ENCODE measurements at places on chromosomes 12 and 14.

DNA sequence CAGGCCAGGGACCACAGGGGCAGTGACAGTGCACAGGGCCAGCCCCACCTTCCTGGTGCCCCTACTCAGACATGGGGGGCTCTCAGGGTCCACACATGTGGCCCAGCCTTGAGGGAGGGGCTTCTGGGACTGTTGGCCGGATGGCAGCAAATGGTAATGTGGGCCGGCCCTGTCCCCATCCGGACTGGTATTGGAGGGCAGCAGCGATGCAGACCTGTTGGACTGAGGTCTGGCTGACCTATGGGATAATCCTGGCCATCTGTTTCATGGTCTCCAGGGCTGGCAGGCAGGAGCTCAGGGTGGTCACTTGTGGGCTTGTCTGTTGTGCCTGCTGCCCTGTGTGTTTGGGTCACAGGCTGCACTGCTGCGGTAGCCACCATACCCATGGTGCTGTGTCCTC, 387.5 kb downstream of the TMEM121 start:
- no peak for DNase-seq

- no peak for DNase-seq
These were observed 498.9 kb downstream of the SLC6A15 start for GRCh38 chr12:84413656-84414055.

DNA sequence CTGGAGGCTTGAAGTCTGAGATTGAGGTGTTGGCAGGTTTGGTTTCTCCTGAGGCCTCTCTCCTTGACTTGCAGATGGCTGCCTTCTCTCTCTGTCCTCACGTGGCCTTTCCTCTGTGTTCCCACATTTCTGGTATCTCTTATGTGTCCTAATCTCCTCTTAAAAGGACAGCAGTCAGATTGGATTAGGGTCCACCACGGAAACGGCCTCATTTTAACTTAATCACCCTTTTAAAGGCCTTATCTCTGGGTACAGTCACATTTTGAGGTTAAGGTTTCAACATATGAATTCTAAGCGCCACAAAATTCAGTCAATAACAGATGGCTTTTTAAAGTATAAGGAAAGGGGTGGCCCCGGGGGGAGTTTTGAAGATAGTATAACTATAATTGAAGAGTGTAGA, 33.5 kb downstream of the UNC79 start:
- no peak for DNase-seq

DNA sequence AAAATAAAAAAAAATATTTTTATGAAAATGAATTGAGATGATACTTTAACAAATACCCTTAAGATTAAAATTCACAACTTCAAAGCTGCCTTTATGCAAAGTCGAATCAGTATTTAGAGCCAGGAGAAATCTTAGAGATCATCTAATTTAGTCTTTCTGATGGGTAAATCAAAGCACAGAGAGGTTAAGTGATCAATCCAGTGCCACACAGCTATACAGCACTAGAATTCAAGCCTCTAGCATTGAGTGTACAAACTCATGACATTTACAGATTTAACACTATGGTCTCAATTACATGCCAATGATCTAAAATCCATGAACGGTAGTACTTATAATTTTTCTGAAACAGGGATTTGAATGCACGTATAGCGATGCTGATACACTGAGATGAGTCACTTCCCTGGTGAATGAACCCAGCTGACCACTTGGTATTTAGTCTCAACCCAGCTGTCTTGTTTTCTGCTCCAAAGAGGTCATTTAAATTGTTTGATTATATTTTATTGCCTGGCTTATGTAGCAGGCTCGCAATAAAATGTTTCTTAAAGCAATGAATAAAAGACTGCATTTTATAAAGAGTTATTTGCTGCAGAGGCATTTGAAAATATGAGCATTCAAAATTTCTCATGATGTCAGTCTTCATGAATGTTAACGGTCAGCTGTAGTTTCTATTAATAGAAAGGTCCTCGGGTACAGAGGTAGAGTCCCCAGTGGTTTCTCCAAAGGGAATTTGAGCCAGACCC, 152.4 kb upstream of the PRICKLE1 start:
- peak; percentile 45 for DNase-seq

GRCh38 chr12:100151769-100152168, 9.1 kb upstream of the BLTP3B start:
- no peak for DNase-seq

- DNase-seq: peak; percentile 18
These were observed 44.2 kb downstream of the SOCS2 start for GRCh38 chr12:93616584-93617101.

Data from fibroblast of skin of right quadriceps (primary cell).